IPS DF 19.7 (cell line): ENCODE measurements at places on chromosomes 4 and X.

- no peak for DNase-seq
Measured at GRCh38 chr4:100461807-100462605, 55.8 kb downstream of the EMCN start.

GRCh38 chr4:18611026-18611425 lies 589.5 kb upstream of the LCORL start:
- no peak for DNase-seq

GRCh38 chr4:79164907-79165610 lies 160.8 kb downstream of the NAA11 start:
- no peak for DNase-seq

DNA sequence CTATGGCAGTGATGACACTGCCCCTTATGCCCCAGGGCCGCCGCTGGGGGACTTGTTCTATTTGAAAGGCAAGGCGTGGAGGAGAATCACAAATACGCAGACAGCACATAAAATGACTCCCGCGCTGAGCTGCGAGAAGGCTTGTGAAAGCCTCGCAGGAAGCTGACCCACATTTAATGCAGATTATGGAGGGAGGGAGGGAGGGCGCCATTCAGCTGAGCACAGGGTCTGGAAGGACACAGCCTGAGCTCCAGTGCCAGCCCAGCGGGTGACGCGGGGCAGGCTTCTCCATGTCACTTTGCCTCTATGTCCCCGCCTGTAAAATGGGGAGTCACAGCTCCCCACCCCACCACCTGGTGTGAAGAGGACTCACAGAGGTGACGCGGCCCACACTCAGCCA lies 14.3 kb downstream of the ABLIM2 start:
- no peak for DNase-seq

GRCh38 chrX:12403474-12404082 lies 265.3 kb downstream of the FRMPD4 start:
- no peak for DNase-seq

GRCh38 chr4:142423861-142424260 lies 422.2 kb downstream of the INPP4B start:
- DNase-seq: no peak

GRCh38 chrX:10507181-10507580 lies 113.2 kb downstream of the MID1 start:
- DNase-seq: no peak

- DNase-seq: no peak
Measured at GRCh38 chrX:56248492-56248891, 16.3 kb downstream of the KLF8 start.

DNA sequence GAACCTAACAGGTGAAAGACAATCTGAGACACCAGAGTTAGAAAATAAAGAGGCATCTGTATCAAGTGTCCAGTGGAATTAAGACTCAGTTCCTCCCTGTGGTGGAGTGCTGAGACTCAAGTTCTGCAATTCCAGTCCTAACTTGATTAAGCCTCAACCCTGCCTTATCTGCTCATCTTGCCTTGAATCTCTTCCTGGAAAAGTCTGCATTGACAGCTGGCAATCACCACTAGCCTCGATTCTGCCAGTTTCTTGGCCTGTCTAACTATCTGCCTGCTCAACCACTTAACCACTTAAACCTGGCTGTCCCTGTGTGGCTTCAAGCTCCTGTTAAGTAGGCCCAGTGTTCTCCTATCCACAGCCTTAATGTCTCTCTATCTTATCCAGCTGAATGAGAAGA lies 22.4 kb upstream of the NEIL3 start:
- no peak for DNase-seq

DNA sequence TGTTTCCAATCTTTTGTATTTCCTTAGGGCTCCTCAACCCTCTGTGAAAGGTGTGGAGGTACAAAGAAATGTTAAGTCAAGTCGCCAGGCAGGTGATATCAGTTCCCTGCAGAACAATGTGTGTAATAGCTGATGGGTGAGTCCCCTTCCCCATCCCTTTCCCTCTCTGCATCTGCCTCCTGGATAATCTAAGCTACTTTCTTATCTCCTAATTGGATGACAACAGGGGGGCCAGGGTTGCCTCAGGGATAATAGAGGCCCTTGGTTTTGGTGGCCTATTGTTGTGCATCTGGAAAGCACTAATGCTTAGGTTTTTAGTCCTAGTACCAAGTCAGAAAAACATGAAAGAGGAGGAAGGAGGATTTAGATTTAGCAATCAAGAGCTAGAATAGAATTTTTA lies 29.1 kb downstream of the MAGED1 start:
- no peak for DNase-seq
